Renal cortical epithelial cell (primary cell): ENCODE measurements at places on chromosomes 3 and 15. TPM values are rescaled to one million over a fixed set of nuclear protein-coding genes. Genes with fewer than 3 reads are reported as not detected.

SPTBN5 gene
- 0.35 and 2.5 TPM in 2 replicates for total RNA-seq

GRCh38 chr3:123733805-123734526 is 149.1 kb upstream of the HACD2 start:
- DNase-seq = peak; percentile 92

DNA sequence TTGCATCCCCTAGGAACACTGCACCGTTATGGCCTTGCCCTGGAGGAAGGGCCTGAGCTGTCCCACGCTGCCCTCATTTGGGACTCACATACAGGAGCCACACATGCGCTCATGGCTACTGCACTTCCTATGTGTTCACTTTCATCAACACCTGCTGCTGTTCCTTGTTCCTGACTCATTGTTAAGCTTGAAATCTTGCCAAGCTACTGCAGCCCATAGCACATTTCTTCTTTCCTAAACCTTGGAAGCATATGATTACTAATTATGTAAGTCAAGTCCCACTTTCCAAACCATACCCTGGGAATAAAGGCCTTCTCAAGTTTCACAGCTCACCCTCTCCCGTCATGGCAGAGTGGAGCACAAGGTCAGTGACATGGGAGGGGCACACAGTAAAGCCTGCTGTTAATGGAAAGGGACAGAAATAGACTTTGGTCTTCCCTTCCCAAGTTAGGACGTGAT is 307.9 kb downstream of the CLSTN2 start:
- peak; percentile 94 for DNase-seq

GRCh38 chr15:34808016-34808415 is 12.7 kb upstream of the ACTC1 start:
- no peak for DNase-seq

GRCh38 chr3:122186372-122186771 is 2.9 kb downstream of the CASR start:
- no peak for DNase-seq

- DNase-seq = no peak
These were observed 556.2 kb upstream of the CBLB start for GRCh38 chr3:106425026-106425425.

GRCh38 chr3:88209356-88209755 is 59.6 kb downstream of the C3orf38 start:
- DNase-seq = no peak
